ENCODE measurements at places on chromosomes 1 and 21.

GRCh38 chr1:87953121-87953520, 624.4 kb downstream of the LMO4 start:
- DNase-seq = no peak

- no peak for DNase-seq
Measured at GRCh38 chr21:36709030-36709867, 10.3 kb downstream of the SIM2 start.

- no peak for DNase-seq
Measured at GRCh38 chr1:11873395-11874257, 14.9 kb upstream of the NPPB start.

DNA sequence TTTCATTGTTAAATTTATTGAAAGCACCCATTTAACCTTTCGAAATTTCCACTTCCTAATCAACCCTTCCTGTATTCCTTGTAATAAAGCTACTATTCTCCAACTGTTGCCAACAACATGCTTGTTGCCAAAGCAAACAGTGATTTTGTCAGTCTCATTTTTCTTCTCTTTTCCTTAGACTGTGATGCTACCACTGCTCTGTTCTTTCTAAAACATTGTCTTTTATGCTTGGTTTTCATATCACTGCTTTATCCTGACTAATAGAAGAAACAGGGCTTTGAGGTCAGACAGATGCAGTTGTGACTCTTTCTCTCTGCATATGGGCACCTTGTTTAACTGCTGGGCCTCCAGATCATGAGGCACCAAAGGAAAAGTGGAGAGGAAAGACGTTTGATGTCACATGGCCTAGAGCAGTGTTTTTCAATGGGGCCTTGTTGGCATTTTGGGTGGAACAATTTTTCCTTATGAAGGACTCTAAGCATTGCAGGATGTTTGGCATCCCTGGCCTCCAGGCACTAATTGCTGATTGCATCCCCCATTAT, 56.1 kb downstream of the HMCN1 start:
- no peak for DNase-seq

GRCh38 chr1:204626381-204626780, 59.2 kb downstream of the LRRN2 start:
- no peak for DNase-seq

DNA sequence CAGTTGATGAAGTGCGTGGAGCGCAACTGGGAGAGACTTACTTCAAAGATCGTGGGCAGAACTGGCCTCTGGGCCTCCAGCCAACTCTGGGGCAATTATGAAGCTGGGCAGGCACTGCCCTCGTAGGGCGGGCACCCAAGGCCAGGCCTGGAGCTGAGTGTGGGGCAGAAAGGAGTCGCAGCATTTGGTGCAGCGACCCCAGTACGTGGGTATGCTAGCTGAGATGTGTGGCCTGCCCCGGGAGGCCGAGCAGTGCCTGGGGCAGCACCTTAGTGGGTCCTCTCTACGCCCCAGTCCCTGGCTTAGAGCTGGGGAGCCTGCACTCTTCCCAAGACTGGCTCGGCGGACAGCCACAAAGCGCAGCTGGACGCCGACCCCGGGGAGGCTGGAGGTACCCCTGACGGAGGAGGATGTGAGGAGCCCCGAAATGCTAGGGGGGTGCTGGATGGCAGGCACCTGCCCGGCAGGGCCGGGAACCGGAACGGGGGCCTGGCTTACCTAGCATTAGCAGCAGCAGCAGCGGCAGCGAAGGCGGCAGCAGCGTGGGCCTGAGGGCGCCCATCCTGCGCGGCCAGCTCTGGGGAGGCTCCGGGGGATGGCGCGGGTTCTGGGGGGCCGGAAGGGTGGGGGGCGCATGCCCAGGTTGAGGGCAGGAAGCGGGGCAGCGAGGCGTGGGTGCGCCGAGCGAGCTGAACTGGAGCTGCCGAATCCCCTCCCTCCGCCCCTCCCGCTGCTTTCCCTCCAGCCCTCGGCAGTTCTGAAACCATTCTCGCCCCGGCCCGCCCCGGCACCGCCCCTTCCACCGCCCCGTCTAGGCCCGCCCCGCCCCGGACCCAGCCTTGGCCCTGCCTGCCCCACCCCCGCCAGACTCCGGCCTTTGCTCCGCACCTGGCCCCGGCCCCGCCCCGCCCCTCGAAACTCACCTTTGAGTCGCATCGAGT, at the start of gene IGSF8:
TSS of gene IGSF8 (minus strand) at position 709 of the 941 bp plus-strand sequence. CDS start at position 562, 147 bp downstream.
- DNase-seq = peak; percentile 88

GRCh38 chr1:29210278-29211085, 20.3 kb downstream of the MECR start:
- DNase-seq = no peak

DNA sequence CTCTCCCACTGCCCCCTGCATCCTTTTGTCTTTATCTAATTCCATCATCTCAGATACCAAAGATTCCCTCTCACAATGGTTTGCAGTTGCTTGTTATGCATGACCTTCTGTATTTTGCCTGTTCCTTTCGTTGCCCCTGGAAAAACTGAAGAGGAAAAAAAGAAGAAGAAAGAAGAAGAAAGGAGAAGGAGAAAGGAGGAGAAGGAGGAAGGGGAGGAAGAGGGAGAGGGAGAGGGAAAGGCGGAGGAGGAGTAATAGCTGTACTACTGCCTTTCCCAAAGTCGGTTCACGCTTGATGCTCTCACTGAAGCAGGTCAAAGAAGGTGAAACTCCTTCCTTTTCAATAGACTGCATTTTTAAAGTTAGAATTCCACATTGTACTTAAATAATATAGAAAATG, 513.8 kb downstream of the PTPRC start:
- DNase-seq = no peak

DNA sequence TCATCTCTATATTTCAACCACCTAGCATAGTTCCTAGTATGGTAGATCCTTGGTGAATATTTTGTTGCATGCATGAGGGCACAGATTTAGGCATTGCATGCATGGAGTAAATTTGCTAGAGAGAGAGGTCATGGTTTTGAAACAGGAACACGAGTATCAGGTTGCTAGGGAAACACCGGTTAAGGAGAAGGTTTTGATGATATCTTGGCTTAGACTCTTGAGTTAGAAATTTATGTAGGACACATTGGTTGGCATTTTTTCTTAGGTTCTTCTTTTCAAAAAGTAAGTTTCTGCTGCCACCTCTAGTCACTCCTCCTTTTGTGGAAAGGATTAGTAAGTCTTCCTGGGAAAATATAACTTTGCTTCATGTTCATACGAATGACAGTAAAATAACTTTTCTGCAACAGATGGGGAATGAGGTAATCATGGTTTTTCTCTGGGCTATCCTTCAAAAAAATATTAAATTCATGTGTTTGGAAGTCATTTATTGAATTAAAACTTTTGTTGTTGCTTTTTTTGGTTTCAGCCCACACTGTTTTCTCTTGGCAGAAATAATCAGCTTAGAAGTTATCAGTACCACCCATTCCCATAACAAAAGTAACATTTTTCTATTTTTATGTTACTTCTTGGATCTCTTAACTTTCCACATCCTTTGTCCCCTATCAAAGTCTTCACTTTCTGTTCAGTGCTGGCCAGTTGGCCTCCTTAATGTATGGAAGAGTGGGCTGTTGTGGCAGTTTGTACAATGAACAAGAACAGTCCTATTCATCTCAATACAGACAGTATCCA, 97.3 kb downstream of the PLA2G4A start:
- DNase-seq = no peak

DNA sequence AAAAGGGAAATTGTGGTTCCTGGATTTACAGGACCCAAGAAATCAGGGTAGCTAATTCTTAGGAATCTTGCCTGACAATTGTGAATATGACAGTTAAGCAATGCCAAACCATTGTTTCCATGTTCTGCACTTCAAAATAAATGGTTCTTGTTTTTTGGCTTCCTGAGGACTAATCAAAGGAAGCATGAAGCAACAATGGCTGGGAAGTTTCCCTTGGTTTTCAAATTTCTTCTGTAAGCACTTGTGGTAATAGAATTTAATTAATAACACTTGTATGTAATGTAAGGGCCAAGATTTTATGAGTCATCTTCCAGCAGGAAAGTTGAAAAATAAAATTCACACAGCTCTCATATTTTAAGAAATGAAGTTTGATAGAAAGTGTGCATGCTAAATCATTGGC, 31.7 kb downstream of the JAM2 start:
- no peak for DNase-seq

DNA sequence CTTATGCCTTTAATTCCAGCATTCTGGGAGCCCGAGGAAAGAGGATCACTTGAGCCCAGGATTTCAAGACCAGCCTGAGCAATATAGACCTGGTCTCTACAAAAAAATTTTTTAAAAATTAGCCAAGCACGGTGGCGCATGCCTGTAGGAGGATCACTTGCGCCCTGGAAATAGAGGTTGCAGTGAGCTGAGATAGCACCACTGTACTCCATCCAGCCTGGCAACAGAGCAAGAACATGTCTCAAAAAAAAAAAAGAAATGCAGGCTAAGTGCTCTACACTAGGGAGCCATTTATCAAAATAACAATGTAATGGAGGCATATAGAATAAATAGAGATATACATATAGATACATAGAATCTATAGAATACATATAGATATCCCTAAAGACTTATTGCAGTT, 23.3 kb downstream of the CEPT1 start:
- DNase-seq = no peak

DNA sequence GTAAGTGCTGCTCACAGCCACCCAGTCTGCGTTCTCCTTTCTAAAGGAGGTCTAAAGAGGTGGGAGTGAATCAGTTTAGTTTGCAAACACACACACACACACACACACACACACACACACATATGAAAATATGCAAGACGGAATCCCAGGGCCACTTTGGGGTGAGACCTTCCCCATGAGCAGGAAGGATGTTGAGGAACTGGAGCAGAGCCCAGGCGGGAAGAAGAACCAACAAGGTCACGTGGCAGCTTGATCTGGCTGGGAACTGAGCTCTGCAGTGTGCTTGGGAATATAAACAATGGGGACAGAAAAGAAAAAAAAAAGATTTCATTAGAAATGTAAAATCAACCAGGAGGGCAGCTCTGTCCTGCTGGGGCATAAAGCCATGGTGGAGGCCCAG, 32.6 kb downstream of the OR2G3 start:
- DNase-seq = no peak

GRCh38 chr1:47409311-47410067, 6.6 kb upstream of the FOXE3 start:
- no peak for DNase-seq

DNA sequence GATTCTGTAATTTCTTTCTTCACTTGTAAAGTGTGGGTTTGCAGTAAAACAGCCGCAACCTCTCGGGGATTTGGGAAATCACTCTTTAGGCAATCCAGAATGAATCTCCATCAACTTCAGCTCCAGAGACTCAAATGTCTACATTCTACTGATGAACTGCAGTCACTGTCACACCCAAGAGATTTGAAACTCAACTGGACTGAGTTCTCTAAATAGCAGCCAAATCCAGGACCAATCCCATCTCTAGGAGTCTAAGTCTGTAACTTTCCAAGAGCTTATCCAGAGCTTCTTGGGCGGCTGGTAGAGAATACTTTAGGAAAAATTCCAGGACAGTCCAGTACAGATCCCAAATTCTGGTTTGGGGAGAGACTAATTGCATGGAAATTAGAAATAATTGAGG, 62.9 kb downstream of the ADAMTS1 start:
- DNase-seq = no peak

- no peak for DNase-seq
Measured at GRCh38 chr1:56185493-56185892, 393.9 kb downstream of the PLPP3 start.

- no peak for DNase-seq
Measured at GRCh38 chr1:242187171-242187570, 188.3 kb upstream of the MAP1LC3C start.

GRCh38 chr1:155651861-155652661, 36.5 kb downstream of the YY1AP1 start:
- DNase-seq = no peak

DNA sequence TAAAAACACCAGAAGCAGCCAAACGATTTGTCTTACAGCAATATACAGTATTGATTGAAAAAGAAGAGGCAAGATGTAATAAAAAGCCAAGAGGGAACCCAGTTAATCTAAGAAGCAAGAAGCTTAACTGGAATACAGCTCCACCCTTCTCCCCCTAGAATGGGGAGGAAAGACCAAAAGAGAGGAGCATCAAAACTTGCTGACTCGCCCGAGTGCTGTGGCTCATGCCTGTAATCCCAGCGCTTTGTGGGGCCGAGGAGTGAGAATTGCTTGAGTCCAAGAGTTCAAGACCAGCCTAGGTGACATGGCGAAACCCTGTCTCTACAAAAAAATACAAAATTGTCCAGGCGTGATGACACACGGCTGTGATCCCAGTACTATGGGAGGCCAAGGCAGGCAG, 32.2 kb downstream of the BRWD1 start:
- no peak for DNase-seq

DNA sequence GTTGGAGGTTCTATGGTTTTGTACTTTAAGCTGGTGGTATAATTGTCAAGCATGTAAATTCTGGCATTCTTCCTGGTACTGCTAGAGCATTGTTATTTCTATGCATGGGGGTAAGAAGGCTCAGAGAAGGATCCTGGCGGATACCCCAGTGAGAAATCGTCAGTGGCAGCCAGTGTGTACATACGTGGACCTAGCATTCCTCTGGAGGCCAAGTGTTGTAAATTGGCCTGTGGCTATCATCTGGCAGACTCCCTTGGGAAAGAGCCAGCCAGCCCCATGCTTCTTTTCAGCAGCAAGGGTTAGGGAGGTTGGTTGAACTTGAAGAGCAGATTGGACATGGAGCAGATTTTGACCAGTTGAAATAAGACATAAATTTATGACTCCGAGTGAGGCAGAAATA, 5.2 kb upstream of the AGO3 start:
- no peak for DNase-seq

DNA sequence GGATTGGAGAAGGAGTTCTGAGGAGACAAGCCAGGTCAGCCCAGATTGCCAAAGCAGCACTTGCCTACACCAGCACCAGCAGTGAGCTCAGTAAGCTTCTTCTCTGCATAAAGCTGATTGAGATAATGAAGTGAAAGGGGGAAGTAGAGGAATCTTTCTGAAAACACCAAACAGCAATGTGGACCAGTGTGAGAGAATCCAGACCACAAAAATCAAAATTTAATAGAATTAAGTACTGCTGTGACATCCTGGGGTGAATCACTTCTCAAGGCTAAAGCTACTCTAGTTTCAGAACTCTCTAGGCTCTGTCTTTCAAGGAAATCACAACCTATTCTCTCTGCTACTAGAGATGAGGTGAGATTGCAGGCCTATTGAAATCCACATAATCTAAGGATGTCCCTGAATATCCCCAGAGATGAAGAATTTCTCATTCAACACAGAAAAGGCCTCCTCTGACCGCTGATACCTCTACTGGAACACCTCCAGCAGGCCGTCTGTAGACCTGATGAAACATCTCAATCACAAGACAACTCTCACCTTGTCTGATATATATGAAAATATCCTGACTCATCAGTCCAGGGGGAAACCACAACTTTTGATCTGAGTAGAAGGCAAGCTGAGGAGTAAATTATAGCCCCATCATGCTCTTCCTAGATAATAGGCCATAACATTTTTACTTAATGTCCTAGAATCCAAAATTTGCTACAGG, at the start of gene FCRL4:
TSS of gene FCRL4 (minus strand) at position 127 of the 709 bp plus-strand sequence. CDS start 141 bp downstream, outside the sequence.
- DNase-seq = no peak

Data from activated CD8-positive, alpha-beta memory T cell treated with anti-CD3 and anti-CD28 coated beads for 1 hour (primary cell).